Osteoblast (primary cell): ENCODE measurements at places on chromosomes 2 and 18. TPM values are rescaled to one million over a fixed set of nuclear protein-coding genes. Genes with fewer than 3 reads are reported as not detected.

- no peak overlapping the region for H3K4me3 ChIP-seq
- H3K4me1 ChIP-seq: no peaks in the 10 kb centered on the region
- DNase-seq: no peak
Observed at GRCh38 chr2:202327858-202328257, 48.3 kb upstream of the BMPR2 start.

Gene MYO3B
- total RNA-seq: 0.29 and 0.36 TPM in 2 replicates

GRCh38 chr2:215841175-215841816 is 172.1 kb downstream of the MREG start:
- no peaks in the 10 kb centered on the region for H3K27me3 ChIP-seq
- DNase-seq: no peak
- H3K27ac ChIP-seq: no peak overlapping the region
- no peaks in the 10 kb centered on the region for H3K36me3 ChIP-seq
- H3K4me1 ChIP-seq: peaks cover 14% of the 10 kb centered on the region
- H3K4me3 ChIP-seq: no peak overlapping the region

- no peaks in the 10 kb centered on the region for H3K36me3 ChIP-seq
- peaks cover 46% of the 10 kb centered on the region for H3K4me1 ChIP-seq
- peak overlapping the region; percentile 40 for H3K27ac ChIP-seq
Observed at GRCh38 chr2:28664120-28664842, 87.3 kb upstream of the PPP1CB start.

DNA sequence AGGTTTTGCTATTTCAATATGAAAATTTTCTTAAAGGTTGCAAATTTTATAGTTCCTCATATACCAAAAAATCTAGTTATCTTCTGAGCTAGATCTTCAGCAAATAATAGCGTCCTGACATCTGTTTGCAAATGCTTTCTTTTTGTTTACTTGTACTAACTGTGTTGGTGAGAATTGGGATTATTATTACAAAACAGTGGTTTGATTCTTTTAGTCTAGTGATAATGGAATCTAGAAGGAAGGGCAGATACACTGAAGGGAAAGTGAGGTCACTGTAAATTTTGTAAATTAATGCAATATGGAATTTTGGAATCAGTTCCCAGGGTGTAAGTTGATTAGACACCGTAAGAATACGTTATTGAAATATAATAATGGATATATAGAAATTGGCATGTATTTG is 36.2 kb upstream of the NT5C1B start:
- no peaks in the 10 kb centered on the region for H3K36me3 ChIP-seq
- no peaks in the 10 kb centered on the region for H3K27me3 ChIP-seq
- peak overlapping the region; percentile 67 for H3K27ac ChIP-seq
- H3K4me1 ChIP-seq: peaks cover 46% of the 10 kb centered on the region

Gene TSPYL6
- total RNA-seq: not detected in 2 replicates

GRCh38 chr2:183123959-183124221 is 353 bp upstream of the NUP35 start:
- H3K27me3 ChIP-seq: no peaks in the 10 kb centered on the region
- peak overlapping the region; percentile 81 for H3K27ac ChIP-seq
- DNase-seq: no peak
- peak overlapping the region; percentile 81 for H3K4me3 ChIP-seq

DNA sequence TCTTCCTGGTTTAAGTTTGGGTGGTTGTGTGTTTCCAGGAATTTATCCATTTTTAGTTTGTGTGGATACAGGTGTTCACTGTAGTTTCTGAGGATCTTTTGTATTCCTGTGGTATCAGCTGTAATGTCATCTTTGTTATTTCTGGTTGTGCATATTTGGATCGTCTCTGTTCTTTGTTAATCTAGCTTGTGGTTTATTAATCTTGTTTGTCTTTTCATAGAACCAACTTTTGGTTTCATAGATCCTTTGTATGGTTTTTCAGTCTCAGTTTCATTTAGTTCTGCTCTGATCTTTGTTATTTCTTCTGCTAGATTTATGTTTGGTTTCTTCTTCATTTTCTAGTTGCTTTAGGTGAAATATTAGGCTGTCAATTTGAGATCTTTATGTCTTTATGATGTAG is 202.4 kb upstream of the ZSWIM2 start:
- H3K4me1 ChIP-seq: no peaks in the 10 kb centered on the region
- H3K4me3 ChIP-seq: no peak overlapping the region
- DNase-seq: no peak
- no peak overlapping the region for H3K27ac ChIP-seq
- no peaks in the 10 kb centered on the region for H3K36me3 ChIP-seq
